ENCODE measurements at places on chromosomes 7 and 10.

- no peak for DNase-seq
Measured at GRCh38 chr10:107701943-107702342, 537.4 kb upstream of the SORCS1 start.

DNA sequence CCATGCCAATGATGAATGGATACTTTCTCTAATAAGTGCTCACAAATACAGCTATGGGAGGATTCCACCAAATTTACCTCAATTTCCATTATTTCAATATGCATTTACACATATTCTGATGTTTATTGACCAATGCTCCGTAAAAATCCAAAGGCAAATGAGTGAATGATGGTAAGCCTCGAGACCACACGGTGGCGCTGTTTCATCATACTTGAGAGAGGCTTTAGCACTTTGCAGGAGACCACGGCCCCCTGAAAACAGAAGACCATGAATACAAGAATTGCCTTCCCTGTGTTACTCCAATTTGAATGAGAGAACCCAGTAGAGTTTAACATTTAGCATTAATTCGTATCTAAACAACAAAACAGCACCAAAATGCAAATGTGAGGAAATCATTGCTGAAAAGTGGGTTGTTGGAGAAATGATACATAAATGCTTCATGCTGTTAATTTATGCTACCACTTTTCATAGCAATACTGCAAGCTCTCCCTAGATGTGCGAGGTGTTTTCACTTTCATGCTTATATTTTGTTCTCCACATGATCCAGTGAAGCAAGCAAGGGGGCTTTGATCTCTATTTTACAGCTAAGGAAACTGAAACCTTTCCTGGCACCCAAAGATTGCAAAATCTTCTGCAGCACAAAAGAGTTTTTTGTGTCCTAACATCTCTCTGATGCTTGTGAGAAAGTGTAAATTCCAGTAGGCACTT, 35.4 kb downstream of the TRIL start:
- peak; percentile 30 for DNase-seq

DNA sequence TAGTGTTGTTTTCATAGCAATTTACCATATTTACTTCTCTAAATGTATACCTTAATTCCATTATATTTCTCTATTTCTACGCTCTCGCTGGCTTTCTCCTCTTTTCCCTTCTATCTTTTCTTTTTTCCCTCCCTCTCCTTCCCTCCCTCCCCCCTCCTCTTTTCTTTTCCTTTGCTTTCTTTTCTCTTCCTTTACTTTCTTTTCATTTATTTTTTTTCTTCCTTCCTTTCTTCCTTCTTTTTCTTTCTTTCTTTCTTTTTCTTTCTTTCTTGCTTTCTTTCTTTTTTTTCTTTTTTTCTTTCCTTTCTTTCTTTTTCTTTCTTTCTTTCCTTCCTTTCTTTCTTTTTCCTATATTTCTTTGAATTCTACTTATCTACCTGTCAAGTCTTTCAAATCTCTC, 533.0 kb upstream of the POT1 start:
- DNase-seq, result no peak

DNA sequence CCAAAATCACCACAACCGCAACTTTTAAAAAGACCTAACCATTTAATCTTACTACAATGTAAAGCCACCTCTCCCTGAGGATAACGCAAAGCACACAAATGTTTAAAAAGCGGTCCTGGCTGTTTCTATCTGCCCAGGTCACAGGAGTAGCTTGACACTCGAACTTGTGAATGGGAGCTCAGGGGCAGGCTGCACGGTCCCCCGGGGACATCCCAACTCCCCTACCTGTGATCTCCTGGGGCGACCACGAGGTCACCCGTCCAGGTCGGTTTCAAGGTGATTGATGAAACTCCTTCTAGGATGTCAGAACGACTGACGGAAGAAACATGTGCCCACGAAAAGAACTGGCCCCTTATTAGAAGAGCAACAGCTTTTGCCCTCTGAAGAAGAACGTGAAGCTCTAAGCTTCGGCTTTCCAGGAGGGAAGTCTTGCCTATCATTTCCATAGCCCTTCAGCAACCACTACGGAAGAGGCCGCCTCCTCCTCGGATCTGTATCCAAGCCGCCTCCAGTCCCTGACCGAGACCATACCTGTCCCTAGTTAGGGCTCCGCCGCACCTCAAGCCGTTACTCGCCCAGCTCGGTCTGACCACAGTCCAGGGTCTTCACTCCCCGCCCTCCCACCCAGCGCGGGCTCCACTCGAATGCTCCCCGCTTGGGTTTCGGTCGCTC, 459 bp downstream of the CYCS start:
- no peak for DNase-seq

DNA sequence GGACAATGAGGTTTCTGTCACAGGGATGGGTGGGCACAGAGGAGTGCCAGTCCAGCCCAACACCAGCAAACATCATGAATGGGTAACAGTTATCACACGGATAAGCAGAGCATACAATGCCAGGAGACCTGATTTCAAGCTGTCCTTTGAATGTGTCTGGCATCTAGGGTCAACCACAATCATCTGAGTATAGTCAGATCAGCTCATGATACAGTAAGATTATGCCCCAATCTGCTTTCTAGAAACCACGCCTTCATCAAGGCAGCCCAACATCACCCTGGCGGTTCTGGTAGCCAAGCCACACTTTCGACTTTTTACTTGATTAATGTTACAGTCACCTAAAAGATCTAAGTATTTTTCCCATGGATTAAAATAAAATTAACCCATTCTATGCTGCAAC, 10.5 kb downstream of the FAM171A1 start:
- DNase-seq, result no peak

GRCh38 chr10:7787150-7787856, 490 bp downstream of the KIN start:
- DNase-seq, result no peak
